ENCODE measurements at places on chromosomes 12 and 14.

DNA sequence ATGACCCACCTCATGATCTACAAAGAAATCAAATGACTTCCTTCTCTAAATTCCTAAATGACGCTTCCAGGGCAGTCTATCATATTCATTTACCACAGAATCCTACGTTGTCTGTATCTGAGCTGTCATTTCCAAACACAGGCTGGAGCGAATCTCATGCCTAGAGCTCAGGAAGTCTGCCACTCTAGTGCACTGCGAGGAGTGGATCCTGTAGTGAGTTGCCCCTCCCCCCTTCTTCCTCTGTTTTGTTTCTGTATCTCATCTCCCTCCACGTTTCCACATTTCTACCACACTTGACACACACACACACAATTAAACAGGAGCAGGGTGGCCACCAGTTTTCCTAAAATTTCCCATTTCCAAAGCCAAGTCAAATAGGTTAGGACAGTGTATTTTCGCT, 415.4 kb upstream of the PRICKLE1 start:
- DNase-seq, result no peak

- no peak for DNase-seq
These were observed 36.8 kb upstream of the SCAF11 start for GRCh38 chr12:46027172-46027571.

- no peak for DNase-seq
These were observed 15.4 kb downstream of the ISCA2 start for GRCh38 chr14:74508844-74509428.

DNA sequence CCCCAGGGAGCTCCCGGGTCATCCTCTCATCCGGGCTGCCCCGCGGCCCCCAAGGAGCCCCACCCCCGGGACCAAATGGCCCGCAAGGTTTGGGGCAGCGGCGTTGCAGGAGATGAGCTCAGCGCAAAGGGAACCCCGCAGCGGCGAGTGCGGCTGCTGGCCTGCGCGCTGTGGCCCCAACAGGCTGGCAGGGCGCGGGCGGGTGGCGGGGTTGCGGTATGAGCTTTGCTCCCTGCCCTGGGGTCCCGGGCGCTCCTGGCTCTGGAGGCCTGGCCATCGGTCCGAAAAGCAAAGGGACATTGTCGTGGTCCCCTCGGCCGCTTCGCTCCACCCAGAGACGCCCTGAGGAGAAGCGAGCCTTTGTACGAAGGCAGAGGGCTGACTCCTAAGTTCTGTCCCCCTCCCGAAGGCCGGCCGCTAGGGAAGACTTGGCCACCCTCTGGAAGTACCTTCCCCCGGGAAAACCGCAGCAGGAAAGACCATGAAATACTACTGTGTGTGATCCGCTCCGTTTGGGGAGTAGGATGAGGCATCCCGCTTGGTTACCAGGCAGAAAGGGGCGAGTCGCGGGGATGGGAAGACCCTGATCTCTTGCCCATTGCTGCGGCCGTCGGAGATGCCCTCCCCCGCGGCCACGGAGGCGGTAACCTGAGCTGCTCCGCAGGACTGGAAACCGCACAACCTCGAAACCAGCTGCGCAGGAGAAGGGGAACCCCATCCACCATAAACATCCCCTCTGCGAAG, 620 bp upstream of the NID2 start:
- no peak for DNase-seq

GRCh38 chr12:85017133-85017532, 18.9 kb downstream of the TSPAN19 start:
- DNase-seq, result no peak

DNA sequence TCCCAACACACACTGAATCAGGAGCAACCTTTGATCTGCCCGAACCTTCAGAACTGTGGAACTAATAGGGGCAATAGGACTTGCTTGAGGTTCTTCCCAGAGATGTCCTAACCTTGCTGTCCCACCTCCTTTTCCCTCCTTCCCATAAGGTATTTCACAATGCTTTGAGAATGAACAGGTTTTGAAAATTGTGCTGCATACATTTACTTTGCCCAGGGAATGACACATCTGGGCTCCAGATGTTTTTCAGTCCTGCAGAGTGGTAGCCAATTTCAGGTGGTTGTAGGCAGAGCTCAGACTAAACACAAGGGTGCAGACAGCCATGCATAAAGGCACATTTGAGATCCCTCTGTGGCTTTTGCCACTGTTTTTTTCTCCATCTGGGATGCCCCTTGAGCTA, 206.7 kb upstream of the PWP1 start:
- DNase-seq, result no peak

DNA sequence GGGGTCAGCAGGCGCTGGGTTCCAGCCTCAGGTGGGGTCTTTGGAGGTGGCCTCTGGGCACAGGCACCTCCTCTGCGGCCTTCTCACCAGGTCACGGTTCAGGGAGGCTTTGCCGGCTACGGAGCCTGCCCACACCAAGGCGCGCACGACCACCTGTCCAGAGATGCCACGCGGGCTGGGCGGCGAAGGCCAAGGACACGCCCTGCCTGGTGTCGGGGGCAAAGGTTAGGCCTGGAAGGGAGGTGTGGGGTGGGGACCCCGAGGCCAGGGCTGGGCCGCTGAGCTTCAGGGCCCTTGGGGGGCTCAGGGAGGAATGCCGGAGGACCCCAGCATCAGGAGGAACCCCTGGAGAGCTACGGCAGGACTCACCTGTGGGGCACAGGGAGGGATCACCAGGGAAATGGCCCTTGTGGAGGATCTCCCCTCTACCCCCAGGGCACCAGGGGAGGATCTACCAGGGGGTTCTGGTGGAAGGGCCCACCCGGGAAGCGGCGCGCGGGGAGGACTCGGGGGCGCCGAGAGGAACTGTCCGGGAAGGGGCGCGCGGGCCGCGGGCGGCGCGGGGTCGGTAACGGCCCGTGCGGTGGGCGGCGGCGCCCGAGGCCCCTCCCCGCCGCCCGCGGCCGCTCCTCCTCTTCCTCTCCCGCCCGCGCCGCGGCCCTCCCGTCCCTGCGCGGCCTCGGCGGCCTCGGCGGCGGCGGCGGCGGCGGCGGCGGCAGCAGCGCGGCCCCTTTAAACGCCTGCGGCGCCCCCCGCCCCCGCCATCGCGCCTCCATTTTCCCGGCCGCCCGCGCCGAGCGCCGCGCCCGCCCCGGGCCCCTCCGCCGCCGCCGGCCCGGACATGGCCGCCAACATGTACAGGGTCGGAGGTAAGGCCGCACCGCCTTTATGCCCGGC, at the start of gene MTA1:
MTA1 (plus strand) TSS at position 633 of the 897 bp plus-strand sequence; CDS start at position 842, 209 bp downstream.
- DNase-seq, result peak; percentile 66

GRCh38 chr12:77060883-77061240, 4.5 kb downstream of the E2F7 start:
- no peak for DNase-seq

DNA sequence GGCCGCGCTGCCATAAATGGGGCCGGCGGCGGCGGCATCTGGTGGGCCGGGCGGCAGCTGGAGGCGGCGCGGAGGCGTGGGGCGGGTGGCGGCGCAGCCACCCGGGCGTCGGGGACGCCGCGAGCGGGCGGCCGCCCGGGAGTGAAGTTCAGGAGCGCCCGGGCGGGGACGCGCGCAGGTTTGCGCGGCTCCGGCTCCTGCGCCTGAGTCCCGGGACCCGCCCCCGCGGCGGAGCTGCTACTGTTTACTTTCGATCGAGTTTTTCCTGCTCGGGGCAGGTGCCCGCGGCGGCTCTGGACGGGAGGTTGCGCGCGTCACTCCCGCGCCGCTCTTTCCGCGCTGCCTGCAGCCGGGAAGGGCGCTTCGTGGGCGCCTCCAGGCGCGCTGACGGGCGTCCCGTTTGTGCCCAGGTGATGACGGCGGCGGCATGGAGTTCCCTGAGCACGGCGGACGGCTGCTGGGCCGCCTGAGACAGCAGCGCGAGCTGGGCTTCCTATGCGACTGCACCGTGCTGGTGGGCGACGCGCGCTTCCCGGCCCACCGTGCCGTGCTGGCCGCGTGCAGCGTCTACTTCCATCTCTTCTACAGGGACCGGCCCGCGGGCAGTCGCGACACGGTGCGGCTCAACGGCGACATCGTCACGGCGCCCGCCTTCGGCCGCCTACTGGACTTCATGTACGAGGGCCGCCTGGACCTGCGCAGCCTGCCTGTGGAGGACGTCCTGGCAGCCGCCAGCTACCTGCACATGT, at the start of gene ZBTB42:
ZBTB42 (plus strand) TSS at position 331 of the 749 bp plus-strand sequence; CDS start at position 428, 97 bp downstream.
- peak; percentile 69 for DNase-seq

GRCh38 chr14:36442824-36443241, 77.2 kb downstream of the NKX2-1 start:
- DNase-seq, result no peak

DNA sequence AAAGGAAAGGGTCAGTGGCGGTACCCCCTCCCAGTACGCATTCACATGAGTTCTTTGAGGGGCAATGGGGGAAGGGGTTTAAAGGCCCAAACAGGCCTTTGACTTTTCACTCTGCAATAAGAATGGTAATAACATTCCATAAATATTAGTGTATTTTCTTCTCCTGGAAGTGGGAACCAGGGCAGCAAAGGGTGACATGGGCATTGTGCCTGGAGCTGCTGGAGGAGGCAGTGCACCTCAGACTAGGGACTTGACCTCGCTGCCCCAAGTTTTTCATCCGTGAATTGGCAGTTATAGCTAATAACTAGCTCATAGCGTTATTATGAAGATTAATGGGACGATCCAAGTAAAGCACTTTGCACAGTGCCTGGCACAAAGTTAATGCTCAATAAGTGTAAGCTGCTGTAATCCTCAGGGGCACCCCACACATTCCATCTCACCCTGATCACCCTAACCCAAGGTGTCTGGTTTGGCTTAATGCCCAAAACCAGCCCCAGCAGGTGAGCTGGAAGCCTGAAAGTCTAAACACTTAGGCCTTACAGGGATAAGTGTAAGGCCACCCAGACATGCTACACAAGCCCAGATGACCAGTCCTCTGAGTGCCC, 2.8 kb upstream of the KCNH3 start:
- no peak for DNase-seq

DNA sequence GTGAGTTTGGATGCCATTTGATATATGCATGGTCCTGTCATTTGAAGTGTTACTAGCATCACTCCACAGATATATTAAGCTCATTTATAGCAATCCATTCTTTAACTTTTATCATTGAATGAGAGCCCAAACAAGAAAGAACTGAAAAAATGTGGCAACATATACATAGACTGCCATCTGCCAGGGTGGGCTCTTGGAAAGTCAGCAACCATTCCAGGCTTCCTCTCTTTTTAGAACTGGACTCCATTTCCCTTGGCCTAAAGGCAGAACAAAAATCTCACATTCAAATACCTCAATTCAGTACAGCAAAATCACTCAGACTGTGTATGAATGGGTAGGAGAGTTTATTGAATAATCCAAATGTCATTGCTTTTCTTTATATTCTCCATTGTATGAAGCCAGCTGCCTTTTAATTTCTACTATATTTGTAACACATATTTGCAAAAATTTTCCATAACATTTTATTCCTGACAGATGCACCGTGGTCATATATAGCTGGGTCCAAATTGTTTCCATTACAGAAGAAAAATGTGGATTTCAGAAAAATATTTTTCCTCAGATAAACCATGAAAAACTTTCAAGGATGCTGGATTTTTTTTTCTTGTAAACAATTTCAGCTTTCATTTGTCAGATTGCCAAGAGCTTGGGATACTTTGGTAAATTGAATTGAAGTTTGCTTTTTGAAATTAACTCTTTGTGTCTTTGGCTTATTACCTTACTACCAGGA, 1252.3 kb upstream of the SEL1L start:
- DNase-seq, result no peak

DNA sequence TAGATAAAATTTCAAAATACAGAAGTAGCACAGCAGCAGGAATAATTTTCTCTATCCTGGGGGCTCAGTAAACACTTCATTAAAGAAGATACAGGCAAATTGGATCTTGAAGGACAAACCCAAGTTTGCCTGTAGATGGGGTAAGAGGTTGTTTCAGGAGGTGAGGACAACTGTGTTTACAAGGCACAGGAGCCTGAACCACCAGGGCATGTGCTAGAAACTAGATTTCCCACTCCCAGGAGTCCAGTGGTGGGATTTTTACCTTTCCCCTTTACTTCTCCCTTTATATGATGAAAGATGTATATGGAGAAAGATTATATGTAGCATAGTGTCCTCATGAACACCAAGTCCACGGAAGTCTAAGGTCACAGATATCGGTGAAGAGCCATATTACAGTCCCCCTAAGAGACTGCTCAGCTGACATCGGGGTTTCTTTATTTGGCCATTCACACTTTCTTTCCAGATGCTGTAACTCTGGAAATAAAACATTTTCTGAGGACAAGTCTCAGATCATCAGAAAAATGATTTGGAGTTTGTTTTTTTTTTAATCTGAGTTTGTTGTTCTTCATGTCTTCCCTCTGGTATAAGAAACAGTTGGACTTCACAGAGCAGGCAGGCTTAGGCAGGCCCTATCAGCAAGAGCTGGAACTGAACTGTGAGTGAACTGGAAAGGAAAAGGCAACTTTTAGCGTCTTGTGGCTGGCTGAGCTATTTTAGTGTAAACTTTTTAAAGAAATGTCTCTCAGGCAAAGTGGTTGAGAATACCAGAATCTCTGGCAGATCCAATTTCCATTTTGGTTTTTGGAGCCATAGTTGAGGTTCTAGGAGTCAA, 8.0 kb upstream of the EVL start:
- peak; percentile 49 for DNase-seq

- DNase-seq, result no peak
These were observed 666.8 kb upstream of the TMEM132C start for GRCh38 chr12:127600211-127600610.

- no peak for DNase-seq
These were observed 961.8 kb downstream of the FLRT2 start for GRCh38 chr14:86491743-86492142.

DNA sequence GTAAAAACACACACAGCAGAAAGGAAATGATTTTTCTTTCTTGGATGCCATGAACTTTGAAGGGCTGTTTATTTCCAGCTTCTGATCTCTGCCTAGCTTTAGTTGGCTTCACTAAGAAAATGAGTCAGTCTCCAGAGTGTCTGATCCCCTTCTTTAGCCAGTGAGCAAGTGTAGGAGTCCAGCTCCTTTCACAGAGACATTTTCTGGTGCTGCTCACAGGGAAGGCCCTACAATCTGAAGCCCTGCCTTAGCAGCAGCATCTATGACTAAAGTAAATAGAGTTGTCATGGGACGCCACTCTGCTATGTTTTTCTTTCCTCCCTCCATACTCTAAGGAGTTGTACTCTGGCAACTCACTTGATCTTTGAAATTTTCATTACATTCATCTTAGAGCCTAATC, 103.5 kb downstream of the RPAP3 start:
- peak; percentile 69 for DNase-seq

GRCh38 chr12:58608711-58609110, 311.6 kb downstream of the LRIG3 start:
- DNase-seq, result no peak

DNA sequence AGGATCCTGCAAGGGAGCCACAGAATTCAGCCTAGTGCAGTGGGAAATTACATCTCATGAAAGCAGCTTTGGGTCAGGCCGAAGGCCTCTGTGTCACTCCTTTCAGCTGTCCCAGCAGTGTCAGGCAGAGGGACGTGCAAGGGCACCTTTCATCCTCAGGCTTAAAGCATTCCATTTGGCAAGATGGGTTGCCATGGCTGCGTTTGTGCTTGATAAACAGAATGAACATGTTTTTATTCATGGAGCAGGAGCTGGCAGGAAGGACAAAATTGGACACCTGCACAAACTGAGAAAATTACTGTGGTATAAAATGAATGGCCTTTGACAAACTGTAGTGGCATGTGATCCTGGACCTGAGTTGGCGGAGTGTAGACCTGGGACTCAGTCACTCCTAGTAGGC, 29.4 kb downstream of the ACAD10 start:
- DNase-seq, result no peak

GRCh38 chr12:3228552-3228951, 151.4 kb downstream of the TSPAN9 start:
- DNase-seq, result no peak

Data from hepatic stellate cell (primary cell).